ENCODE measurements at places on chromosomes 16 and 17.
A peak's percentile ranks its signal among the peaks of the same experiment; 100 is the strongest.

- DNase-seq: no peak
Measured at GRCh38 chr17:20986767-20987510, 55.9 kb downstream of the USP22 start.

- no peak for DNase-seq
Measured at GRCh38 chr16:24045641-24046040, 209.9 kb downstream of the PRKCB start.

GRCh38 chr17:47304186-47304585 lies 19.6 kb upstream of the EFCAB13 start:
- DNase-seq: no peak

GRCh38 chr17:80453998-80454556 lies 22.3 kb downstream of the NPTX1 start:
- no peak for DNase-seq

DNA sequence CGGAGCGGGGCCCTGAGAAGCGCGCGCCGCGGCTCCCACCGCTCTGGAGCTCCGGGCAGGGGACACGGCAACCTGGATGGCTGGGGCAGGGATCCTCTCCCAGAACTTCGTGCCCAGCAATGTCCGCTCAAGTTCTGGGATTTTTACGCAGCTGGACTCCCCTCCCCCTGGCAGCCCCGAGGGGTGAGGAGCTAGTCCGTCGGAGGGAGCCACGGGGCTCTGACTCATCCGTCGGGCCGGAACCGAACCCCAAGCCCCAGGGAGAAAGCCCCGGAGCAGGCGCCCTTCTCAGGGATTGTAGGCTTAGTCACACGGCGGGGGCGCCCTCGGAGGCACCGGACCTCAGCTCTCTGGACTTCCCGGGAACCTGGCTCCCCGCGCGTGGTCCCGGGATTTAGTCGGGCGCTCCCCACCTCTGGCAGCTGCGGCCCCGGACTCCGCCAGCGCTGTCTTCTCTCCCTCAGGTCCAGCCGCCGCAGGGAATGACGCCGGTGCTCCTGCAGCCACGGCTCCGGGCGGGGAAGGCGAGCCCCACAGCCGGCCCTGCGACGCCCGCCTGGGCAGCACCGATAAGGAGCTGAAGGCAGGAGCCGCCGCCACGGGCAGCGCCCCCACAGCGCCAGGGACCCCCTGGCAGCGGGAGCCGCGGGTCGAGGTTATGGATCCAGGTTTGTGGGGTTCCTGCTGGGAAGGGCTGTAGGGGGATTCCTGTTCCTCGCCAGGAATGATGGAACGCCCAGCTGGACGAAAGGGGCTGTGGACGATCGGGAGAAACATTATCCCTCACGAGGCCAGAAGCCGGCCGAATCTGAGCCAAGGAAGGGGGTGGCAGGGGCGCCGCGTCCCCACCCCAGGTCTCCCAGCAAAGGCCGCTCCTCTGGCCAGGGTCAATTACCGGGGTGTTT lies 830 bp downstream of the SPHK1 start:
- peak; percentile 46 for DNase-seq

DNA sequence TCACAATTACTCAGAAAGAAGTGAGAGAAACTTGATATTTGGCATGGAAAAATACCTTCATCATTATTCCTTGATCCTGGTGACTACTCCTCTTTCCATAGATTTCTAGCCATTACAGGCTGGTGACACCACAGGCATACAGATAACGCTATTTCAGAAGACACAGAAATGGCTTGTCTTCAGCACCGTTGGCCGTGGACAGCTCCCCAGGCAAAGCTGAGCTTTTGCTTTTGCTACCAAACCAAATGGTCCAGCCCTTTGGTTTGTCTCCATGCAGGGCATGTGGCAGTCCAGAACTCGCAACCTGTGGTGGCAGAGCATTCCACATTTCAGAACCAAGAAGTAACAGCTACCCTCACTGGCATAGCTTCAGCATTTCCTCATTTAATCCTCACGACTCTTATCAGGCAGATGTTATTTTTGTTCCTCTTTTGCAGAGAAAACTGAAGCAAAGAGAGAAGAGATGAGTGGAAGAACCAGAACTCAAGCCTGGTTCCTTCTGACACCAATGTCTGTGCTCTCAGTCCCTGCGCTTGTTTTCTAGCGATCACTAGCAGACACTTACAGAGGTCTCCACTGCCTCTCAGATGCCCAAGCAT lies 55.5 kb downstream of the HS3ST4 start:
- no peak for DNase-seq

DNA sequence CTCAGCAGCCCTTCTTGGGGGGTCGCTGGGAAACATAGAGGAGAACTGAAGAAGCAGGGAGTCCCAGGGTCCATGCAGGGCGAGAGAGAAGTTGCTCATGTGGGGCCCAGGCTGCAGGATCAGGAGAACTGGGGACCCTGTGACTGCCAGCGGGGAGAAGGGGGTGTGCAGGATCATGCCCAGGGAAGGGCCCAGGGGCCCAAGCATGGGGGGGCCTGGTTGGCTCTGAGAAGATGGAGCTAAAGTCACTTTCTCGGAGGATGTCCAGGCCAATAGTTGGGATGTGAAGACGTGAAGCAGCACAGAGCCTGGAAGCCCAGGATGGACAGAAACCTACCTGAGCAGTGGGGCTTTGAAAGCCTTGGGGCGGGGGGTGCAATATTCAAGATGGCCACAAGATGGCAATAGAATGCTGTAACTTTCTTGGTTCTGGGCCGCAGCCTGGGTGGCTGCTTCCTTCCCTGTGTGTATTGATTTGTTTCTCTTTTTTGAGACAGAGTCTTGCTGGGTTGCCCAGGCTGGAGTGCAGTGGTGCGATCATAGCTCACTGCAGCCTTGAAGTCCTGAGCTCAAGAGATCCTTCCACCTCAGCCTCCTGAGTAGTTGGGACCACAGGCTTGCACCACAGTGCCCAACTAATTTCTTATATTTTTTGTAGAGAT lies 3.4 kb downstream of the STH start:
- peak; percentile 17 for DNase-seq

DNA sequence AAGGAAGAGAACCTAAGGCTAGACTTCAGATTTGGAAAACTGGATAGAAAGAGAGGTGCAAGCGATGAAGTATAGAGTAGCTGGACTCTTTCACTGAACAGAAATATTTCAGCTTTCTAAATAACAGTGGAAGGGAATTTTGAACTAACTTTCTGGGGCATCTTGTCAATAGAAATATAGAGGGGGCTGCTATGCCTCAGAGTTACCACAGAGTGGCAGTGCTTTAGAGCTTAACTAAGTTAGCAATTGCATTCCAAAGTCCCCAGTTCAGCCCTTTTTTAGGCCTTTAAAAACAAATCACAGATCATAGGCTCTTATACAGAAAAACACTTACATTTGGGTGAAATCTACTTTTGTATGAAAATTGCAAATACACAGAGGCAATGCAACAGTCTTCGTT lies 154.2 kb upstream of the CDH8 start:
- no peak for DNase-seq

DNA sequence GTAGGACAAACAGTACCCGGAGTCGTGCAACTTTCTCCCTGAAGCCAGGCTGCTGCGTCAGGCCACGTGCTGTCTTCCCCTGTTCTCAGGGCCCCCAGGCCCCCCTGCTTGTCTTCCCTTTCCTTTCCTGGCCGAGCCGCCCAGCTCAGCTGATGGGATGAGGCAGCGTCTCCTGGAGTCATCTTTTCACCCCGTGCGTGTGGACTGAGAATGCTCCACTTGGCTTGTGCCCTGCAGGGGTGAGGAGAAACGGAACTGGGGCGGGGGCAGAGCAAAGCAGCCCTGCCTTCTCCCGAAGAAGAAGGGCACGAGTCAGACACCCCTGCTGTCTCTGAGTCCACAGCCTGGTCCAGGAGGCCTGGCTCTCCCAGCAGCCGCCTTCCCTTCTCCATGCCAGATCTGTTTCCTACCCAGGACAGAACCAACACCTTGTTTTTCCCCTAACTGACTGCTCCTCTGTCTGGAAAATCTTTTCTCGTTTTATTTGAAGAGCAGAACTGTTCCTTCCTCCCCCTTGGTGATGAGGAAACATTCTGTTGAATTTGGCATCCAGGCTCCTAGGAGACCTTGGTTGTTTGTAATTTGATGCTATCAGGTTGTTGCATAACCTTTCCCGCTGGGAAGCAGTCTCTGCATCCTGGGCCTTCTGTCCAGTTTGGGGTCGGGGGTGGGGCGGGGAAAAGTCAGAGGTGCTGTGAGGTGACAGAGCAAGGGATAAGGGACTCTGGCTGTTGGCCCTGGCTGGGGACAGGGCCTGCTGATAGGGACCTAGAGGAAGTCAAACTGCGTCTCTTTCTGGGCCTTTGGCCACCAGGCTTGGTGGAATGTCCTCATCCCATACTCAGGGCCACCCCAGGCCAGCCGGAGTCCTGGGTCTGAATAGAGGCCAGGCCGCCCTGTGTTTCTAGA lies 78.8 kb downstream of the WIPI1 start:
- DNase-seq: peak; percentile 97

- no peak for DNase-seq
Measured at GRCh38 chr17:75530837-75531720, 5.6 kb downstream of the LLGL2 start.

DNA sequence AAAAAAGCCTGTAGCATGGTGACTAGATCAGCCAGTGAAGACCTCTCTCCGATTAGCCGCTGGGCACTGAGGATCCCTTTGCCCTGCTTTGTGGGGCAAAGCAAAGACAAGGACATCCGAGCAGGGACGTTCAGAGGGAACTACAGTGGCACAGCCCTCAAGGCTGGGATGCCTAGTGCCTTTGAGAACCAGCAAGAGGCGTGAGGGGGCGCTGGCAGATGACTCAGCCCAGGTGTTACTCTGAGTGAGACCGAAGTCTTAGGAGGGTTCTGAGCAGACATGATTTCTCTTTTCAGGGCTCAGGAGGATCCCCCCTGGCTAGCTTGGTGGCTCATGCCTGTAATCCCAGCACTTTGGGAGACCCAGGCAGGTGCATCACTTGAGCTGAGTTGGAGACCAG lies 178.6 kb downstream of the CPPED1 start:
- DNase-seq: no peak

DNA sequence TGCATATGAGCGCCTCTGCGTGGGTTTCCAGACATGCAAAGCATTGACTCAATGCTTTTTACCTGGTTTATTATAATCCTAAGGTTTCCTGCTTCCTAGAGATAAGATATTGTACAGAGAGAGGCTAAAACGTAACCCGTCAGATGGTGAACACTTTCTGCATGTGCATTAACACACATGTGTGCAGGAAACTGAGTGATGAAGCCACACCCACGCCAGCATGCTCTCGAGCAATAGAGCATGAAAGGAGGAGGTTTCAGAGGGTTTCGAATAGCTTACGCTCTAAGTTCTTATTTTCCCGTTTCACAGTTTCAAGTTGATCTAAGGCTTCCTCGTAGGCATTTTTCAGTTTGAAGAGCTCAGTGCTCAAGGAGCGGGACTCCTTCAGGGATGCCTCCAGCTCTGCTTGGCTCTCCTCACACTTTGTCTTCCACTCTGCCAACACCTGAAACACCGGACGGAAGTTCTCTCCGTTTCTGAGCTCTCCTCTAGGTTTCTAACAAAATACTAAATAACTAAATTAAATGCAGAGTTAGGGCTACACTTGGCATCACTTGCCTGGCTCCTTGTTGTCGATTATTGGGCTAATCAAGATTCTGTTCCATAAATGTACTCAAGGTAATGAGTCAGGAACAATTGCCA lies 23.2 kb downstream of the MYH3 start:
- DNase-seq: no peak

DNA sequence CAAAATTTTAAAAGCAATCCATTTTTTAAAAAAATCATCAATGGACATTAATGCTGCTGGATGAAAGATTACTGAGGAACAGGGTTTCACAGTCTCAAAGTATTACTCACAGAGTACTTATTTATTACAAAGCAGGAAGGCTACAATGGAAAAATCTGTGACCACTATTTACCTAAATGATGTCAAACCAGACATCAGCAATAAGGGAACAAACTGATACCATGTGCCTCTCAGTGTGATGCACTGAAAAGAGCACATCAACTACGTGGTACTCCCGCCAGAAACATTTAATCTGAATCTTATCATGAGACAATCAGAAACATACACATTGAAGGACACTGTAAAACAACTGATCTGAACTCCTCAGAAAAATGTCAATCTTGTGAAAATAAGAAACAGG lies 124.2 kb downstream of the PARN start:
- no peak for DNase-seq

DNA sequence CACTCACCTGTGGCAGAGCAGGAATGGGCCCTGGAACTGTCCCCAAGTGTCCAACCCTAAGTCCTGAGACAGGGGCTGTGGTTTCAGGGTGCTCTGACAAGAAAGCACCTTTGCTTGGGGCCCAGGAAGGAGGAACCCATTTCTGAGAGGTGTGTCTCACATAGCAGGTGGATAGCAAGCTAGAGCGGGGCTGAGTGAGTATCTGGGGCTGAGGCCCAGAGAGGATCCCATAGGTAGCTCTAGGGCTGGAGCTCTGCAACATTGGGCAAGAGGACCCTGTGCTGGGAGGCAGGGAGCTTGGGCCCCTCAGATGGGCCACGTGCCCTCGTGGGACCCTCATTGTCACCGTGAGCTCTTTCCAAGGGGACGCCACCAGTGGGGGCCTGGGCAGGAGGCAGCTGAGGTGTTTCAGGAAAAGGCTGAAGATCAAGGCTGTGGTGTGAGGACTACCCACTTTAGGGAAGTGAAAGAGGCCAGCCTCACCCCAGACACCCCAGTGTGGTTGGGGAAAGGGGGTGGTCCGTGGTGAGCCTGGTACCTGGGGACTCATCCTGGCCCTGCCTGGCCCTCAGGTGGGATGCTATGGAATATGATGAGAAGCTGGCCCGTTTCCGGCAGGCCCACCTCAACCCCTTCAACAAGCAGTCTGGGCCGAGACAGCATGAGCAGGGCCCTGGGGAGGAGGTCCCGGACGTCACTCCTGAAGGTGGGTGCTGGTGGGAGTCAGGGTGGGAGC lies 5.3 kb downstream of the DEF8 start:
- DNase-seq: no peak

DNA sequence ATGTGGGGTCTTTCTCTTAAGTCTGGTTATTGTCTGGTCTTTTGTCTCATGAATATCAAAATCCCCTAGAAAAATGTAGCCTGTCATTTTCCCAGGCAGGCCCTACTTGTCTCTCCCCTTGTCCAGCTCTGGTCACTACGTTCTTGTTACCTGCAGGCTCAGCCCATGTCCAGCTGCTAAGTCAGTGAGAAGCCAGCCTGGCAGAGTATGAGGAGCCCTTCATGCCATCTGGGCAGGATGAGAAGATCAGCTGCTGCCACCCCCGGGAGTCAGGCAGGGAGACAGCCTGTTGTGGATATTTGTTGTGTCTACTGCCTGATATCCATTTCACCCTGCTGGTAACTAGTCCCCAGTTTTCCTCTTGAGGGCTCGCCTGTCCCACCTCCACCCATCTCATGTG lies 88.9 kb downstream of the ASIC2 start:
- no peak for DNase-seq

DNA sequence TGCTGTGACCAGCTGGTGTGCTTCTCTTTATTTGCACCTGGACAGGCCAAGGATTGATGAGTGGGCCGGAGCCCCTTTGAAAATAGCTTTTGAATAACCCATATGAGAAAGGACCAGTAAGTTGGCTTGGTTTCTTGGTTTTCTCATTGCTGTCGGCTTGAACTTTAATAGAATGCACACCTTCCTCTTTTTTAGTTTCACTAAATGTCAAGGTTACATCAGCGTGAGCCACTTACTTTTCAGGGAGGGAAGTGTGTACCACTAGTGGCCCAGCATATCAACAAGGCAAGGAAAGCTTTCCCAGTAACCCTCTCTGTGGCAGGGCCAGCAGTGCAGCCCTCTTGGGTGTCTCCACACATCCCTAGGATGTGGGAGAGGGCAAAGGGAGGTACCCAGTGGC lies 433.3 kb downstream of the CA10 start:
- DNase-seq: no peak

Data from ascending aorta (tissue), 2 donors.